NCI-H1694 (cell line): ENCODE measurements at places on chromosomes 4 and X.

DNA sequence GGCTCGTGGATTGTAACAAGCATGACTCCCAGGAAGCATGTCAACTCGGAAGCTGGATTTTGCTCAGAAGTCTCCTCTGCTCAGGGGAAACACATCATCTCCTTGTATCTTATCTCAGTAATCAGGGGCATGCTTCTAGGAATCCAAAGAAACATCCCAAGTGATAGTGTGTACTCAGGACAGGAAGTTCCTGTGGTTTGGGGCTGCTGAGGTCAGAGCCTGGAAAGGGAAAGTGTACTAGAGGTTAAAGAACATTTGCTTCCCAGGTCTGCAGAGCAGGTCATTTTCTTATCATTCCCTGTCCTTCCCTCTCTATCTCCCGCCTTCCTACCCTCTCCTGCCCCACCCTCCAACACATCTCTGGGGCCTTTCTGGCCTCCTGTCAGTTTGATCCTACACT is 38.8 kb downstream of the SLC34A2 start:
- no peak for DNase-seq

DNA sequence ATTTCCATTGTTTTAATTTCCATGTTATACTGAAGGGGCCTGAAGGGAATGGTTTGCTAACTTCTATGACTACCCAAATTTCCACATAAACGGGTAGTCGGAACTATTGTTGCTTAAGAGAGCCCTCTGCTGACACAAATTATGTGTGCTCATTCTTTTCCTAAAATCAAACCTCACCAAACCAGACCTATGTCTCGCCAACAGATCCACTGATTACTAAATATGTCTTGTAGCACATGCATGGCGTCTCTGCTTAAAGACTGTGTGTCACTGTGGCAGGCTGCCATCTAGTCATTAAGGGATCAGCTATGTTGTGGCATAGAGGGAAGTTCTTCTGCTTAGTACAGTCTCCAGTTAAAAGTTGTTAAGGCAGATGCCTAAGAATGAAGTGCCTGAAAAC is 25.1 kb downstream of the PIR start:
- peak; percentile 66 for DNase-seq

DNA sequence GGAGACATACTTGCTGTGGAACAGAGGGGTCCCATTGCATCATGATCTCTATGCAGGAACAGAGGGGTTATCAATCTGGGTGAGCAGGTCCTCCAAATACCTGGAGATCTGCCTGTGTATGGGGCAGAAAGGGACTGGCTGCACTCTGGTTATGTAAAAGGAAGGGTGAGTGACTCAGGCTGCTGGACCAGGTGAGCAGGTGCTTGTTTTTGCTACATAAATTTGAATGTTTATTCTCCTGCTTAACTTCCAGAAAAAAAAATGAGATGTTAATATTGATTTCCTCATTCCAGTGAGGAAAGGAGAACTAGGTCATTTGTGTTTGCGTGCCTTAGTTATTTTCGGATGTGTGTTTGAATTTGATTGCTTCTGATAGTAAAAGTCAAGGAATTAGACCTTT is 225.8 kb upstream of the TRAM1L1 start:
- DNase-seq, result no peak

- DNase-seq, result no peak
Measured at GRCh38 chrX:115344885-115345614, 55.5 kb downstream of the LUZP4 start.

DNA sequence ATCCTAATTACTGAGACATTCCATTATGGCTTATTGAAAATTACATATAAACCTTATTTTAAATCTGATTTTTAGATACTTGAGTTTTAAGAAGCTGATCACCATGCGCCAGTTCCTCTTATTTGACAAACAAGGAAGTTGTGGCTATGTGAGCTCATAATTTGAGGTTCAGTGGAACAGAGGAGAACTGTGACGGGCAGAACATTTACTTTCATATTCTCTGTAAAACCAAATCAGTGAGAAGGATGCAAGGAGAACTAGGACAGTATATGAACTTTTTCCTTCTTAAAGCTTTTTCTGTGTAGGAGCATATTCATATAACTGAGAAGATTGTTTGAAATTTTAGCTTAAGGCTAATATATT is 25.3 kb downstream of the STIM2 start:
- no peak for DNase-seq

DNA sequence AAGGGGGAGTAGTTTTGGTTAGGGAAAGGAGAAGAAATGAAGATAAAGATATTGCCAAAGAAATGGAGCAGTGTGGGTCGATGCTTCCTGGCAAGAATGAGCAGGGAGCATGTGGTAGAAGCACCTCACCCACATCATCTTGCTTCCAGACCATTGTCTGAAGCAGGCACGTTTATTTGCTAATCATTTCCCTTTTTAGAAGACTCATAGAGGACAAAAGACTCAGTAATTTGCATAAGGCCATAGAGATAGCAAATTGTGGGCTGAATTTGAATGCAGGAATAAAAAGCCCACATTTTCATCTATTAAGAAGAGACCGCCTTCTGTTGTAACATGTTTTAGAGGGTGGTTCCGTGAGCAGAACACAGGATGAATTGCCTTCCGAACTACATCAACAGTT is 275.2 kb upstream of the FAT4 start:
- DNase-seq, result no peak

DNA sequence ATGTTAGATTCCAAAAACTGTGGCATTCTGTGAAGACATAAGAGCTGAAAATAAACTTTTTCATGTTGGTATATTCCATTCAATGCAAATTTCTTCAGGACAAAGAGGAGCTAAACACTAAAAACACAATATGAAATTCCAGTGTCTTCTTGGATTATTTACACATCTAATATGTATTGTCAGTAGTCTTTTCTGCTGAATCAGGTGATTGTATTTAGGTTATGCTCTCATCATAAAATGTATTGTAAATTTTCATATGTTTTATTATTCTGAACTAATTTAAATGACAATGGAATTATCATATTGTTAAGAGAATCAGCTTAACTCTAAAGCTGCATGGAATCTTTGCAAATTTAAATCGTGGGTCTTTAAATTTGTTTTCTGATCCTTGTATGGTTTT is 526.7 kb downstream of the PDHA2 start:
- DNase-seq, result no peak

DNA sequence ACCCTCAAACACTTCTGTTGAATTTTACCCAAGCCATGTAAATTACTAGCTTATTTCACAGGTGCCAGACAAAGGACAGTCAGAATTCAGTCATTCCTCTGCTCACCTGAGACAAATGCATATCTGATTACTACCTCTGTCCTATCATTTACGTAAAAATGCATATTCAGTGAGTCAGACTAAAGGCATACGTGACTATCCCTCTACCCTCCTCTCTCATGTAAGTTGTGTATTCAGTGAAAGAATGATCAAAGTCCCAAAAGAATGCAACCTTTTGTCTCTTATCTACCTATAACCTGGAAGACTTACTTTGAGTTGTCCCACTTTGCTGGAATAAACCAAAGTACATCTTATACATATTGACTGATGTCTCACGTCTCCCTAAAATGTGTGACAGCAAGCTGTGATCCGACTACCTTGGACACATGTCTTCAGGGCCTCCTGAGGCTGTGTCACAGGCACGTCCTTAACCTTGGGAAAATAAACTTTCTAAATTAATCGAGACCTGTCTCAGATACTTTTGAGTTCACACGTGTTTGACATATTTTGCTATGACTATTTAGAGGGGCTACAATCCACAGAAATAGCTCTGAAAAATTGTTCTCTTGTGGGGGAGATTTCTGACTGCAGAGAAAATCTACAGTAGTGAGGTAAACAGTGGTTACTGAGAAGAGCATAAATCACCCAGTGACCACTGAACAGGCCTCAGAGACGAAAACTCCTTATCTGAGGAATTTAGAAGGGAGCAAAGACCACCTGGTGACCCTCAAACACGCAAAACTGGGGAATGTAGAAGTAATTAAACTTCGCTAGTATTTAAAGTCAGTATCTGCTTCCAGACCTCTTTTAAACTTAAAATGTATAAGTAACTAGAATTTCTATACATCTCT is 1575.8 kb downstream of the STIM2 start:
- no peak for DNase-seq

- DNase-seq, result no peak
Measured at GRCh38 chr4:5365071-5366008, 314.1 kb downstream of the STK32B start.

- DNase-seq, result no peak
Measured at GRCh38 chr4:57443787-57444186, 333.6 kb upstream of the IGFBP7 start.

GRCh38 chr4:57041020-57041419 is 62.3 kb downstream of the POLR2B start:
- no peak for DNase-seq

DNA sequence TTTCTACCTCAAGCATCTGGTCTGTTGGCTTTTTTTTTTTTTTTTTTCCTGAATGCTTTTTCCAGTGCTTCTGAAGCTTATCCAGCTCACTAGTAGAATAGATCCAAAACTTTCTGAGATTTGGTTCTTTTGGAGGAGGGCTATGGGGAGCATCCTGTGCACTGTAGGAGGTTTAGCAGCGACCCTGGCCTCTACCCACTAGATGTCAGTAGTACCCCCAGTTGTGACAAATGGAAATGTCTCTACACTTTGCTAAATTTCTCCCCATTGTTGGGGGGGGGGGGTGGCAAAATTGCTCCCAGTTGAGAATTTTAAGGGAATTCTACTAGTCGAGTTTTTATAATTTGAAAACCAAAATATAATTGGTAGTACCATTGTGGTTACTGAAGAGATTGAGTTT is 23.0 kb upstream of the PPA2 start:
- no peak for DNase-seq

DNA sequence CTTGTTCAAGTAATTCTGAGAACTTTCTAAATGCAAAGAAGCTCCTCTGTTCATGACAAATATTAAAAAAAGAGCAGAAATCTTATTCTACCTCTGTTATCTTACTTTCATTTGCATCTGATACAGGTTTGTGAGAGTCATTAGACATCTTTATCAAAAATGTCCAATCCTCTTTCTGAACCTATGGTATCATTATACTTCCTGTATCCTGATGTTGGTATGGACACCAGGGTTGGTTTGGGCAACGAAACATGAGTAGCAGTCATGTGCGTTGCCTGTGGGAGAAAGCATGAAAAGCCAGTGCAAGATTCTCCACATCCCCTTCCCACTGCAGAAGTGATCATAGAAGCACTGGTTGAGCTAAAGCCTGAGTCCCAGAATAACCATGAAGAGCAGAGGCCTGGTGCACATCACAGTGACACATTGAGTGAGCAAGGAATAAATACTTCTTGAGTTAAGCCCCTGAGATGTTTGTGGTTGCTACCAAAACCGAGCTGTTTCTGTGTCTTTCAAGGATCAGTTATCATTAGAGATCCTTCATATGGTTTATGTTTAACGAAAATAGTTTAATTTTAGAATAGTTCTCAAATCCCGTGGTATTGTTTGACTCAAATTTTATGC is 197.2 kb downstream of the BANK1 start:
- DNase-seq, result no peak
